Stimulated activated CD4-positive, alpha-beta T cell treated with anti-CD3 and anti-CD28 coated beads, Interleukin-12 subunit alpha, Interleukin-12 subunit beta, amount 100 ng/mL, for 48 hours (primary cell): ENCODE measurements at places on chromosomes 5 and 9.

- DNase-seq, result no peak
These were observed 242.3 kb downstream of the PSAT1 start for GRCh38 chr9:78539188-78539587.

GRCh38 chr5:31231177-31231838 lies 37.8 kb downstream of the CDH6 start:
- DNase-seq, result no peak

- no peak for DNase-seq
These were observed 185.2 kb downstream of the CCDC171 start for GRCh38 chr9:15738011-15738410.

- no peak for DNase-seq
These were observed 874.3 kb upstream of the DMAC1 start for GRCh38 chr9:8673830-8674229.

GRCh38 chr5:178642351-178642909 lies 15.6 kb upstream of the CLK4 start:
- no peak for DNase-seq

- no peak for DNase-seq
These were observed 101.5 kb upstream of the SNX2 start for GRCh38 chr5:122673343-122673742.

DNA sequence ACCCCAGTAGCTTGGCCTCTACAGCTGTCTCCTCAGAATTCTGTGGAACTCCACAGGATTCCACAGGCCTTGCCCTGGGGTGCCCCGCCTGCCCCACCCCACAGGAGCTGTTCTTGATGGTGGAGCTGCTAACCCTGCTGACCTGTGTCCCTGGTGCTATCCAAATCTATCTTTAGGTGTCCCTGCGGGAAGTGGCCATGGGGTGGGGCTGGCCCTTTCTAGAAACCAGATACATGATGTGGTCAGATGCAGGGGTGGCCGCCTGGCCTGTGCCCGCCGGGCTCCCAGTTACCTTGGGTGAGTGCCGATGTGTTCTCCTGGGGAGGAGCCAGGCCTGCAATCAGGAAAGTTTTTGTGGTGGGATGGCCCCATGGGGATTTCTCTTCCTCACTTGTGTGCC lies 34.2 kb downstream of the WNK2 start:
- no peak for DNase-seq

- DNase-seq, result no peak
These were observed 22.5 kb downstream of the ZDHHC21 start for GRCh38 chr9:14670718-14671117.

DNA sequence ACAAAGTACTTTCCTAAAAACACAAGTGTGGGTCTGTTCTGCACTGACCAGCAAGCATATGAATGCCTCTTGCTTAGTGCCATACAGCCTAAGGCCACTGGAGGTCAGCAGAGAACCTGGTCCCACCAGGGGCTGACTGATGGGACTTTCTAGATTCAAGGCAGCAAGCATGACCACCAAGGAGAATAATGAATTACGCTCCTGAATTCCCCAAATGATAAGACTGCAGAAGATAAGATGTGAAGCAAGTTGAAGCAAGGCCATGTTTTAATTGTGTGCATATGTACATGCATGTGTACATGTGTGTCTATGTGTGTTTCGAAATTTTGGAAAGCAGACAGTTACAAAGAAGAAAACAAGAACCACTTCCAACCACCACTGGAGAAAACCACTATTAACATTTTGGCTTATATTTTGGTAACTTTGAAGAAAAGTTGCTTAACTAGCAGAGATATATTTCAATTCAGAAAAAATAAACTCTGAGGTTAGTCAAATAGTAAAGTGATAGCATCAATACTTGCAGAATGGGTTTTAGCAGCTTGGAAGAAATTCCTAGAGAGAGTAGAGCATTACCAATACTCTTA lies 70.5 kb downstream of the ERP44 start:
- peak; percentile 56 for DNase-seq

GRCh38 chr9:21029661-21030060 lies 1.8 kb downstream of the HACD4 start:
- DNase-seq, result no peak

DNA sequence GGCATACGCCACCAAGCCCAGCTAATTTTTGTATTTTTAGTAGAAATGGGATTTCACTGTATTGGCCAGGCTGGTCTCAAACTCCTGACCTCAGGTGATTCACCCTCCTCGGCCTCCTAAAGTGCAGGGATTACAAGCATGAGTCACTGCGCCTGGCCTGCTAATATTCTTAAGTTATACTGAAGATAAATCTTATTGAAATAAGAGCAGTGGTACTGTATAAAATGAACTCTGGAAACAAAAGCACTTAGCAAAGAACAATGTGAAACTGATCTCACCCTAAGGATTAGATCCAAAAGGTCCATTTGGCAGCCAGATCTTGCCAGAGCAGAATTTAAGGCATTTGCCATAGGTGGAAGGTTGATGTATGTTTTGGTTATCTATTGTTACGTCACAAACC lies 27.1 kb downstream of the CYSTM1 start:
- DNase-seq, result no peak

DNA sequence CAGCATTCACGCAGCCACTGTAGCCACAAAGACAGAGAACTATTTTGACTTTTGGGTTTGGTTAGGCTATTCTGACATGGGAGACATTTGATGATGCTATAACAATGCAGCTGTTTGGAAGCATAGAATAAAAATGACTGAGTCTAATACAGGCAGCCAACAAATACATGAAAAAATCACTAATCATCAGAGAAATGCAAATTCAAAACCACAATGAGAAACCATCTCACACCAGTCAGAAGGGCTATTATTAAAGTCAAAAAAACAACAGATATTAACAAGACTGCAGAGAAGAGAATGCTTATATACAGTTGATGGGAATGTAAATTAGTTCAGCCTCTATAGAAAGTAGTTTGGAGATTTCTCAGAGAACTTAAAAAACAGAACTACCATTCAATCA lies 107.1 kb upstream of the POC5 start:
- DNase-seq, result no peak

- no peak for DNase-seq
These were observed 76.2 kb upstream of the MYO10 start for GRCh38 chr5:17012289-17012688.

DNA sequence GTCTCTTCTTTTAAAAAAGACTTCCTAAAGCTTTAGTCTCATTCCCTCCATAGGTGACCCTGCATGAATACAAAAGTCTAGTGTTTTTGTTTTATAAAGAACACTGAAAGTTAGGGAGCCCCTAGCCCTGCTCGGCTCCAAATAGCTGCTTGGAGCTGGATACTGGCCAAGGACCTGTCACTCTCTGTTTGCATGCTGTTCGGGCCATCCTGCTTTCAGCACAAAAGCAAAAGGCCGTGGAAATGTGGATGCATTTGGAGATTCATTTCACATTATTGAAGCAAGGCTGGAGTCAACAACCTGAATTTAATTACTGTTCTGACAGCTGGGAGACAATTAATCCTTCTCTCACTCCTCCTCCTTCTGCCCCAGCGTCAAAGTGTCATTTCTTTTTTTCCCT lies 151.7 kb upstream of the NMUR2 start:
- DNase-seq, result no peak

DNA sequence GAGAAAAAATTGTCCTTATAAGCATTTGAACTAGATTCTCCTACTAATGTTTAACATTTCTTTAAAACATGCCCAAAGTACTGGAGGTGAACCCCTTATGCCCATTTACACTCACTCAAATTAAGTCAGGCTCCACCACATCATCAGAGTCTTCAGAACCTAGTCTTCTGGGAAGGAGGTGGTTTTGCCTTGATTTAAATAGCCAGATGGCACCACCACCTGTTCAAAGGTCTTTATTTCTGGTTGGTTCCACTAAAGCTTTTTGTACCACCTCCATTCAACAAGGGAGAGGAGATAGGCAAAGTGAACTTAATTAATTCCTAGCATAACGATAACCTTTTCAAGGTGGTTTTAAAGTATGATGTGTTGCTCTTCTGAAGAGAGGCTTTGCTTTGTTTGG lies 189.5 kb downstream of the SLF1 start:
- no peak for DNase-seq
